ENCODE measurements at places on chromosomes 12 and 14.
A peak's percentile ranks its signal among the peaks of the same experiment; 100 is the strongest.

DNA sequence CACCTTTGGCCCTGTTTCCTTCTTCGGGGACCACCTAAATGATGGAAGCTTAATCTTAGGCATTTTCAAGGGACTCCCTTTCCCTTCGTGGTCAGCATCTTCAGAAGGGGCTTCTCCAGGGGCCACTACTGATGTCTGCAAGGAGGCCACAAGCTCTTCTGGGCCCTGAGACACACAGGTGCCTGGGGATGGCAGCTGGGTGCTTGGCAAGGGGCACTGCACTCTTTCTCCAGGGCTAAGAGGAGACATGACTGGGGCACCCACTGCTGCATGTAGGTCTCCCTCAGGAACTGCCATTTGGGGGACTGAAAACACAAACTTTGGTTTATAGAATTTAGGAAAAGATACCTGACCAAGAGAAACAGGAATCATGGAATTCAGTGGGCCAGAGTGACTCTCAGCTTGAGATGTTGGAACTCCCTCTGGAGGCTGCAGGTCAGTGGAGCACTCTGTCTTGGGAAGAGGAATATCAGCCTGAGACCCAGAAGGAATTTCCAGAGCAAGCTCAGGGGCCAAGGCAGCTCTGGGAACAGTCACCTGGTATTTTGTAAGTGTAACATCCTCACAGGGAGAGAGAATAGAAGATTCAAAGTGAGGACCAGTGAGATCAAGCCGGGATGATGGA is 16.0 kb downstream of the PLD4 start:
- no peak for DNase-seq

- peak; percentile 33 for DNase-seq
Measured at GRCh38 chr12:12032851-12033797, 37.6 kb upstream of the BCL2L14 start.

DNA sequence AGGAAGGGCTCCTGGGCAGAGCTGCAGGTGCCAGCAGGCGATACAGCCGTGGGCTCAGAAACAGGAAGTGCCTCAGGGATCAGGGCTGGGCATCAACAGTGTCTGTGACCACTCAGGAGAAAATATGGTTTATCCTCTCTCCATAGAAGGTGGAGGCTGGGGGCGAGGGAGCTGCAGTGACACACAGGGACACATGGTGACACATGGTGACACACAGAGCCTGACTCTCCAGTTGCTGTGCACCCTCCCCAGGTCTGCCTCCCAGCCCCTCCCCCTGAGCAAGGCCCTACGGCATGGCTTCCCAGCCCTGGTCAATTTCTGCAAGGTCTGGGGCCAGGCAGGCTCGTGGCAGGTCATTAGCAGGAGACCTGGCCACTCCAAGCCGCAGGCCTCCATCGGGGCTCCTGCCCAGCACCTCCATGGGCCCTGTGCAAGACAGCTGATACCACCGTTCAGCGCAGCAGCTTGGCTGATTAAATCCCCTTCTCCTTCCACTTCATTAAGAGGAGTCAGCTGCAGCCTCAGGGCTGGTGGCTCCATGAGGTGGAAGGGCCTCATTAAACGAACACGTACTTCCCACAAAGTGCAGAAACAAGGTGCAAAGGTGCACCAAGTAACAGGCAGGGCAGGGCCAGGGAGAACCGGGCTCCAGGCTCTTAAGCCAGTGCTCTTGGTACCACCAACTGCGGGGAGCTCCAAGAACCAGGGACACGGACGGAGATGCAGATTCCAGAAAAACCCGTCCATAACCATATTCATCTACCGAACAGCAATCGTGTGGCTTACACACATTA is 60.7 kb downstream of the CCNK start:
- no peak for DNase-seq

GRCh38 chr14:77549451-77549850 is 50.8 kb upstream of the ISM2 start:
- no peak for DNase-seq
